ENCODE measurements at places on chromosomes 13 and 19.

GRCh38 chr19:3554254-3555083 lies 2.9 kb downstream of the MFSD12 start:
- no peak for DNase-seq

GRCh38 chr13:110869231-110869804 lies 45.6 kb downstream of the ANKRD10 start:
- DNase-seq: no peak

- DNase-seq: no peak
Observed at GRCh38 chr19:56899943-56900342, 59.4 kb upstream of the PEG3 start.

- peak; percentile 87 for DNase-seq
Observed at GRCh38 chr13:102040812-102041211, 361.0 kb downstream of the FGF14 start.

GRCh38 chr13:79404985-79405384 lies 1.1 kb downstream of the RBM26 start:
- DNase-seq: no peak

DNA sequence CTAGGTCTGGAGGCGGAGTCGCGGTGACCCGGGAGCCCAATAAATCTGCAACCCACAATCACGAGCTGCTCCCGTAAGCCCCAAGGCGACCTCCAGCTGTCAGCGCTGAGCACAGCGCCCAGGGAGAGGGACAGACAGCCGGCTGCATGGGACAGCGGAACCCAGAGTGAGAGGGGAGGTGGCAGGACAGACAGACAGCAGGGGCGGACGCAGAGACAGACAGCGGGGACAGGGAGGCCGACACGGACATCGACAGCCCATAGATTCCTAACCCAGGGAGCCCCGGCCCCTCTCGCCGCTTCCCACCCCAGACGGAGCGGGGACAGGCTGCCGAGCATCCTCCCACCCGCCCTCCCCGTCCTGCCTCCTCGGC lies at the start of gene SLC5A5:
Gene SLC5A5, plus strand, starts transcription at position 68 of the 373 bp plus-strand sequence. CDS start 375 bp downstream, outside the sequence.
- DNase-seq: peak; percentile 10

- no peak for DNase-seq
Observed at GRCh38 chr13:51740698-51741097, 63.3 kb downstream of the DHRS12 start.

GRCh38 chr13:75214846-75215245 lies 267.1 kb downstream of the TBC1D4 start:
- no peak for DNase-seq

- DNase-seq: no peak
Observed at GRCh38 chr13:86486582-86486981, 687.4 kb upstream of the SLITRK6 start.

- DNase-seq: no peak
Observed at GRCh38 chr13:63690672-63691071, 2275.0 kb upstream of the PCDH20 start.

DNA sequence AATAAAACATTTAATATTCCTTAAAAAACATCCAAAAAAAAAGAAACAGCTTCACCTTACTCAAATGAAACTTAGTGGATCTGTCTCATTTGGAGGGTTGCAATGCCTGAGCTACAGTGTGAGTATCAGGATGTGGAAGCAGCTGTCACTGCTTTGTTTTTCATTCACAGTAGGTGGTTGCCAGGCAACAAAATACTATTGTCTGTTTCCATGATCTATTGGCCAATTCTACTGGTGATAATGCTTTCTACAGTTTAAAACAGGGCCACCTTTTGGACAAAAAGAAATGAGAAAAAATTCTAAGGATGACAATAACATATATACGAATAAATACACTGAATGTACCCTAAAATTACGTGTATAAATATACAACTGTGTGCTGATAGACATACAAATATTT lies 3.0 kb downstream of the ENOX1 start:
- DNase-seq: peak; percentile 59

DNA sequence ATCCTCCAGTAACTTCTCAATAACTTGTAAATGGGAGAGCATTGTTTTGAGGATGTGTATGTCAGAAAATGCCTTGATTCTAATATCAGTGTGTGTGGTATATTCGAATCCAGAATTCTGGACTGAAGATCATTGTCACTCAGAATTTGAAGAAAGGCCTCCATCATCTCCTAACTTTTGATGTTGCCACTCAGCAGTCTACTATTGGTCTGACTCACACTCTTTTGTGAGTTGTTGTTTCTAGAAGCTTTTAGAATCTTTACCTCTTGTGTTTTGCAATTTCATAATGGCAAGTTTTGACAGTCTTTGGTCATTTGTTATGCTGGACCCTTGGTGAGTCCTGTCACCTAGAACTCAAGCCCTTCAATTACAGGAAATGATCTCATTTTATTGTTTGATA lies 77.0 kb downstream of the RUBCNL start:
- no peak for DNase-seq

- DNase-seq: no peak
Observed at GRCh38 chr13:39602277-39602613, 748 bp downstream of the LHFPL6 start.

GRCh38 chr13:76939215-76939614 lies 9.1 kb upstream of the ACOD1 start:
- no peak for DNase-seq

DNA sequence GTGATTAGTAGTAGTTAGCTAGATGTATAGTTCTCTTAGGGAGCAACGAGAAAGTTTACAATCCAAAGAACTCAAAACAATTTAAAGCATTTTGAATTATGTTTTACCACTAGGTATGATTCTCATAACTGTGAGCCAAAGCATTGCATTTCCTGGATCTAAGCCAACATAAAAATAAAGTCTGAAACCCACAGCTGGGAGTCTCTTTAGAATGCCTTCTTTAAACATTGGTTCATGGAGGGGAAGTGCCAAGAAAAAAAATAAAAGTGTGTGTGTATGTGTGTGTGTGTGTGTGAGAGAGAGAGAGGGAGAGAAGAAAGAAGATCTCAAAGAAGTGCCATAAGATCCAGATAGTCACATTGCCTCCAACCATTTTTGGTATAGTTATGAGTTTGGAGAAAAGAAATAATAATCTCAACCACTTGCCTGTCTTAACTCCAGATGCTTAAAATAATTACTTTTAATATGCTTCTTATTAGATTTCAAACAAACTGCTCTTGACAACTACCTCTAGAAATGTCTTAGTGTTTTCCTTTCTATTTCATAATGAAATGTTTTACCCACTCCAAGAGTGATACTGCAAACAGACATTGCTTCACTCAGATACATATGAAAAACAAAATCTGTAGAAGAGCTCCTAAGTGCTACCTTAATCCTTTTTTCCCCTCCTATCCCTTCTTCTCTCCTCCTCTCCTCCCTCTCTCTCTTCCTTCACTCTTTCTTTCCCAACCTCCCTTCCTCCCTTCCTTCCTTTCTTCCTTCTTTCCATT lies 554.1 kb downstream of the KCTD12 start:
- DNase-seq: no peak

DNA sequence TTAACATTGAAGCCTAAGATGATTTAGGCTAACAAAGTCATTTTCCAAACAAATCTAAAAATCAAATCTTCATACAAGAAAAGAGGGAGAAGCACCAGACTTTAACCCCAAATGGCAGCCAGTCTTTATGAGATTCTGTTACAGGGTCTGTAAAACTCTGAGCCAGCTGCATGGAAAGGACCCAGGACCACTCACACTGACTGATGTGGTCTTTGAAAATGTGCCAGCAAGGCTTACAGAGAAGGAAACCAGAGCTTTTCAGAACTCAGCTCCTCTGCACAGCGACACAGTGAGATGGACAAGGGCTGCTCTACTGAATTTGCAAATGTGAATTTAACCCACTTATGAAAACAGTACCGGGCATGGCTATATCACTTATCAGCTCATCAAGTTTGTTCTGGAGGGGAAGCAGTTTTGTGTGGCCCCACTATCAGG lies 98.8 kb upstream of the SERP2 start:
- DNase-seq: no peak

GRCh38 chr13:101157261-101157660 lies 259.0 kb downstream of the NALCN start:
- DNase-seq: no peak

- DNase-seq: no peak
Observed at GRCh38 chr13:74372511-74372910, 238.3 kb upstream of the KLF12 start.

GRCh38 chr13:43895940-43896339 lies 16.2 kb downstream of the LACC1 start:
- no peak for DNase-seq

- DNase-seq: no peak
Observed at GRCh38 chr19:16218851-16219250, 21.1 kb downstream of the AP1M1 start.

DNA sequence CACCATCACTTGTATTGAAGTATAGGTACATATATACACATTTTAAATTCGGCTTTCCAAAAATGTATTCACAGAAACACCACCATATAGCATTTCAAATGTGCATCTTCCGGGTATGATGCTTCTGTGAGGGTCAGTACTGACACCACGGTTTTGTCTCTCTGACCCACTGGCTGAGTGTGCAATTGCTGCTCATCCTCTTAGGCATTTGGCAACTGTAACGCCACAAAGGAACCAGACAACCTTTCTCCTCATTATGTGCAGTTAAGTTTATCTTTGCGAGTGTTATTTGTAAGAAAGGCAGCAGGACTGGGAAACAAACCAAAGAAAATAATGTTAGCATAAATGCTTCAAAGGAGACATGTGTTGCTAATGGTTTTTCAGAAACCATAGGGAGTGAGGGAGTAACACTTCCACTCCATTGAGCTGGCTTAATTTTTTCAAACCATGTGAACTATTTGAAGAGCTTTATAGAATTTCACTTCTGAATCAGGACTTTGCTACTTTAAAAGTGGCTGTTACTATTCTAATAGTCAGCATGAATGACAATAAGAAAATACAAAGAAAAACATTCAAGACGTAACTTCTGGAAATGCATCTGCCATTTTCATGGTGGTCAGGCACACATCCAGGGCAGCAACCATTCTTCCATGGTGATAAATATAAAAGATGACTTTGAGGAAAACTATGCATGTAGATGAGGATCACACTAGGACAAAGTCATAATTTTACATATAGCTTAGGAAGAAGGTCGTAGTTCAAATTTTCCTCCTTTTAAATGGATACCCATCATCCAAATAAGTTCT lies 423.3 kb downstream of the MZT1 start:
- DNase-seq: no peak

DNA sequence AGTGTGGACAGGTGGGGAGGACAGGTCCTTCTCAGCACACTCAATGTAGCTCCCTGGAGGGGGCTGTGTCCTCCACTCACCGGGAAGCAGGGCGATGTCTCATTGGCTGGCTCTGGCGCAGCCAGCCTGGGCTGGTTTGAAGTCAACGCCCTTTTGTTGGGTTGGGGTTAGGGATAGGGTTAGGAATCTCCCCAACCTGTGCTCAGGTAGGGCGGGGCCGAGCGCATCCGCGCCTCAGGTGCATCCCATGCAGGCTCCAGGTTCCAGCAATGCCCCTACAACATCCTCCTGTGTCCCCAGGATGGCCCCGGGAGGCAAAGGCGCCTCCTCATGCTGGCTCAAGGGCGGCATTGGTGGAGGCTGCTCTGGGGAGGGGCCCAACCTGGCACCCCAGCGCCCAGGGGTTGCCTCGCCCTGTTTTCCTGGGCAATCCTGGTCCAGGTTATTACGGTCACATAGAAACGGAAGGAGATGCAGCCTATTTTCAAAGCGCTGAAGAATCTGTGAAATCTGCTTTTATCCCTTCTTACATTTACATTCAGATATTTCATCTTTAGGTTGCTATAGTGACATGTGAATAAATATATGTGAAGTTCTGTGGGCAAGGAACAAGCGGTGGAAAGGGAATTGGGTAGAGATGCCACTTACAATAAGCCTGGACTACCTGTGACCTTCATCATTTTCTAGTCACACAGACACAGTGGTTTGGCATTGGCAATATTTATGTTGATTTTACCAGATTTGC lies 74.3 kb downstream of the TM9SF2 start:
- DNase-seq: no peak

- no peak for DNase-seq
Observed at GRCh38 chr19:54203151-54203611, 2.5 kb downstream of the RPS9 start.

DNA sequence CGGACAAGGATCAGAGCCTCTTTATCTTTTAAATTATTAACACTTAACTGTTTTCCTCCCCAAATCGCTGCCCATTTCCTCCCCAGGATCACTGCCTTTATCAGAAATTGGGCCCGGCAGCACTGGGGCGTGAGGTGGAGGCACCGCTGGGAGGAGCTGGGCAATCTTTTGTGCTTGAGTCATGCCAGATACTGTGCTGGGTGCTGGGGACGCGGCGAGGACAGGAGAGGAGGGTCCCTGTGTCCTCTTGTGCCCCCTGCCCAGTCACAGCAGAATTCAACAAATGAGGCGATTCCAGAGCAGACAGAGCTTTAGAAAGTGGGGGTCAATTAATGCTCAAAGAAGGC lies 347.8 kb downstream of the ZNF536 start:
- peak; percentile 57 for DNase-seq

DNA sequence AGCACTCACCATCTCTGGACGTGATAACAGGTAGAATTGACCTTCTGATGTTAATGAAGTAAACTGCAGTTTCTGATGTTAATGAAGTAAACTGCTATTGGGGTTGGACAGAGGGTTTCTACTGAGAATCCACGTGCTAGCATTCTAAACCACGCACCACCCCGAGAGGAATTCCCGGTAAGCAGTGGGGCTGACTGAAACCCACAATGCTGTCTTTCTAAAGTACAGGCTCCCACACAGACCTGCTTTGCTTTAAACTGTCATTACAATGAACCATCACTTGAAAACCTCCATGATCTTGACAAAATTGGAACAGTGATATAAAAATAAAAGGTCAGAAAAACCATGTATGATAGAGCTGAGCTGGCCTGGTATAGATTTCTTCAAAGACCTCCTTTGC lies 559.0 kb downstream of the FGF9 start:
- no peak for DNase-seq

DNA sequence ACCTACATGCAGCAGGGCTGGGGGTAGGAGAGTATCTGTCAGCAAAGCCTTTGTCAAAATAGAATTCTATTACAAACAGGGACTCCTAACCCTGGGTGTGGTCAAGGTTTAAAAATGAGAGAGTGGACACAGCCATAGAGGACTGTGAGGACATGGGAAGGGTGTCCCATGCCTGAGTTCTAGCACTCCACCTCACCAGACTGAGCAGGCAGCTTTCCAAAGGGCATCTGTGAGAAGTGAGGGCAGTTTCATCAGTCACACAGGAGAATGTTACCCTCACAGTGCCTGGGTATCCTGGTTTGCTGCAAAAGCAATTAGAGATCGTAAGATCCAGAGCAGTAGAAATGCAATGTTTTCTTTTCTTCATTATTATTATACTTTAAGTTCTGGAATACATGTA lies 174.9 kb upstream of the UBL3 start:
- no peak for DNase-seq

DNA sequence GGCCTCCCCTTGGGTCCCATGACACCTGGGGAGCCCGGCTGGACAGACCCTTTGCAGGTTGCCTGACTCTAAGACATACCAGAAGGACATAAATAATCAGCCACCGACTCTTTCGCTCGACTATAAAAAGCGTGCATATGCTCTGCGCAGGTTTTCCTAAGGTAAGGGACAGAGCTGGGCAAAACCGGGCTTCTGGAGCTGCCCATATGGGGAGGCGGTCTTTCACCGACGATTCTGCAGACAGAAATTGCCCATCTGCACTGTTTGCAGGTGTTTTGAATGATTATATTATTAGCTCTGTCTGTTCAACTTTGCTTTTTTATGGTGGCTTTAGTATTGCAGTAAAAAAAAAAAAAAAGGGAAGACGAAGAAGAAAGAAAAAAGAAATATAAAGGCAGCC lies 347.2 kb downstream of the TSHZ3 start:
- DNase-seq: no peak

GRCh38 chr19:41753159-41753558 lies 2.2 kb upstream of the CEACAM6 start:
- peak; percentile 79 for DNase-seq
